DMS79 treated with DMSO at 0.1 percent for 48 hours (cell line): ENCODE measurements at places on chromosomes 2 and 18.
A peak's percentile ranks its signal among the peaks of the same experiment; 100 is the strongest.

- DNase-seq, result peak; percentile 74
Measured at GRCh38 chr18:12420821-12421421, 13.2 kb downstream of the PRELID3A start.

- DNase-seq, result peak; percentile 44
Measured at GRCh38 chr2:229431327-229431954, 160.4 kb upstream of the PID1 start.

GRCh38 chr2:128454980-128455720 is 136.5 kb upstream of the HS6ST1 start:
- no peak for DNase-seq

DNA sequence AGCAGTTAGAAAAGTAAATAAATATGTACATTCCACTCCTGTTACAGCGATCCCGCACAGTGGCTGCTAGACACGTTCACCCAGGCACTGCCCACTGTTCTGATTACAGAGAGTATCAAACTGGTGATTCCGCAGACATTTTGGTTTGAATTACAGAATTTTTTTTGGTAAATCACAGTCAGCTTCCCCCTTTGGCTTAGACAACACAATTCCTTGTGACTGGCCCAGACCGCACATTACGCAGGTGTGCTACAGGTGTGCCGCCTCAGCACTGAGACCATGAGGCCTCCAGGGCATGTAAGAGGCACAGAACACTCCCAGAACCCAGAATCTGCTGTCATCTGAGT is 112.3 kb downstream of the PXDN start:
- peak; percentile 52 for DNase-seq

DNA sequence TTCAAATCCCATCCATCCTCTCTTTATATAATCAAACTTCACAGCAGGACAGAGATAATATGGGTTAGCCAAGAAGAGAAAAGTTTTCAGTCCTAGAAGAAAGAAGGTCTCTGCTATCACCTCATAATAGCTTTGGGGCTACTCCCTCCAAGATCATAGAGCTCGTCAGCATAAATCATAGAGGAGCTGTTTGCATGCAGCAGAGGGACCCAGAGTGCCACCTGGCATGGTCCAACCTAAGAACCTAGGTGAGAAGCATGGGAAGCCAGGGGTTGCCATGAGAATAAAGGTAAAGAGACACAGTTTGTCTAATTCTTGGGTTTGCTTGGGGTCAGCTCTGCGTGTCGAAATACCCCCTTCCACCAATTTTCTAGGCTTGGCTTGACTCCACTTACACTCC is 87.1 kb upstream of the CYP1B1 start:
- no peak for DNase-seq

DNA sequence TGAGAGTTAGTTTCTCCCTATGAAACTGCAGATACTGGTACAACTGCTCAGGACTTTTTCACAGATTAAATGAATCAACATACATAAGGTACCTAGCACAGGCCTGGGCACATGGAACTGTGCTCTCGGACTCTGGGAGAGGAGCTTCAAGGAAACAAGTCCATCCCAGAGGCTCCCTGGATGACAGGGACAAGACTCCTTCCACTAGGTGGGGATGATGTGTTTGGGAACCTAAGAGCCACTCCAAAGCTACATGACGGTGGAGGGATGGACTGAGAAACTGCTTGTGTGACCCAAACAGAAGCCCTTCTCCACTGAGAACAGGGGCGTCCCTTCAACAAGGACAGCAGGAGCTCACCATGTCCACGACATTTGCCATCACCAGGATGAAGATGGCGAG is 37.1 kb downstream of the CENPO start:
- DNase-seq, result no peak

GRCh38 chr18:2891526-2892431 is 45.0 kb downstream of the EMILIN2 start:
- DNase-seq, result no peak

DNA sequence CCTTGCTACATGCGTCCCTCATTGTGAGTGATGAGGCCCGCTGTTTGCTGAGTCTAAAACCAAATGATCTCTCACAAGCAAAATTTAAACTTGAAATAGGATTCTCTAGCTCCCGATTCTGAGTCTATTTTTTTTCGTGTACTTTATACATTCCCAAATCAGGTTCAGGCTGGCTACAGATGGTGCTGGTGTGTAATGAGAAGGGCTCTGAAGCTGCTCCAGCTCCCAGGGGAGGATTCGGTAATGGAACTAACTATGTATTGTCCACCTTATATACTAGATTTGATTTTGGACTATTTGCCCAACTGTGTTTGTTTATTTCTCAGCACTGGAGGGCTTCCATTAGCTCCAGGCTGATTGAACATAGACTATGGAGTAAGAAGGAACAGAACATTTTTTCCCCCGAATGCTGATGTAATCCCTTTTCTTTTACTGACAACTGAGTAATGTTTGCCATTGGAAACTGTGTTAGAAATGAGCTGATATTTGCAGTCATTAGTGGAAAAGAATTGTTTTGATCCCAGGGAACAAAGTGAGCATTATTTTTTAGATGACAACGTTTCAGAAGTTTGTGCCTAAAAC is 274.0 kb upstream of the FIGN start:
- DNase-seq, result peak; percentile 16

- DNase-seq, result no peak
Measured at GRCh38 chr18:47815486-47816270, 114.8 kb downstream of the SMAD2 start.

- DNase-seq, result no peak
Measured at GRCh38 chr2:12170121-12170520, 423.7 kb downstream of the LPIN1 start.

DNA sequence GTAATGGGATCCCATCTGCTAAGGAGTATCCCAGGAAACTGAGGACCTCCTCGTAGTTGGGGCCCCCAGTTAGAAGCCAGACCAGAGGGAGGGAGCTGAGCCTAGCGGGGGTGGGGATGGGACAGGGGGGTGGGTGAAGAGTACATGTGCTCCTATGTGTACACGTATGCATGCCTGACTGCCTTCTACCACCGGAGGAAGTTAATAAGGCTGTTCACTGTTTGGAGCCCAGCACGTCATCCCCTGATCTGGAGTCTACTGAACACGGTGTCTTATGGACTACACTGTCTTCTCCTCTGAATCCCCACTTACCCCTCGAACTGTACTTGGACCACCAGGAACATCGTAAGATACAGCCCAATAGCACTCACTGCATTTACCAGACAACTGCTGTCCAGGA is 68.5 kb downstream of the SFXN5 start:
- no peak for DNase-seq

GRCh38 chr18:66209656-66210055 is 394.2 kb downstream of the CDH19 start:
- DNase-seq, result no peak

DNA sequence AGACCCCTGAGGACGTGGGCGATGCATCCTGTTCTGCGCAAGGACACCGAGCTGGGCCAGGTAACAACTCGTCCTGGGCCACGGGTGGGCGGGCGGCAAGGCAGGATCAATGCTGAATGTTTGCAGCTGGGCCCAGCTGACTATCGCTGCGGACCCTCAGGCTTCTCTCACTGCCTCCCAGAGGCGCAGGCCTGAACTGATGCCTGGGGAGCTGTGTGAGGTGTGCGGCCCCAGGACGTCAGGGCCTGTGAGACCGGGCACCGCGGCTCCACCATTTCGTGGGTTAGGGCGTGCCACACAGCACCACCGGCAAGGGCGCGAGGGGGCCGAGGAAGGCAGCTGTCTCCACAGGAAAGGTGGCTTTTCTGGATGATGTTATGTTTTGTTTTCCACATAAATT is 307.4 kb downstream of the NDUFA10 start:
- DNase-seq, result no peak

DNA sequence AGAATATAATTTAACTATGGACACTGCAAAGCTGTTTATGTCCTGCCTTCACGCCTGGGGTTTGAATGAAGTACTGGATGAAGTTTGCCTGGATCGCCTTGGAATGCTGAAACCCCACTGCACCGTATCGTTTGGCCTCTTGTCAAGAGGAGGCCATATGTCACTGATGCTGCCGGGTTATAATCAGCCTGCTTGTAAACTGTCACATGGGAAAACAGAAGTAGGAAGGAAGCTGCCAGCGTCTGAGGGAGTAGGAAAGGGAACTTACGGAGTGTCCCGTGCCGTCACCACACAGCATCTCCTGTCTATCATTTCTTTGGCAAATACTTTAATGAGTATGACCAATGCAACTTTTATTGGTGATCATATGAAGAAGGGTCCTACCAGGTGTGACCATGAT is 105.8 kb downstream of the WDR7 start:
- no peak for DNase-seq

DNA sequence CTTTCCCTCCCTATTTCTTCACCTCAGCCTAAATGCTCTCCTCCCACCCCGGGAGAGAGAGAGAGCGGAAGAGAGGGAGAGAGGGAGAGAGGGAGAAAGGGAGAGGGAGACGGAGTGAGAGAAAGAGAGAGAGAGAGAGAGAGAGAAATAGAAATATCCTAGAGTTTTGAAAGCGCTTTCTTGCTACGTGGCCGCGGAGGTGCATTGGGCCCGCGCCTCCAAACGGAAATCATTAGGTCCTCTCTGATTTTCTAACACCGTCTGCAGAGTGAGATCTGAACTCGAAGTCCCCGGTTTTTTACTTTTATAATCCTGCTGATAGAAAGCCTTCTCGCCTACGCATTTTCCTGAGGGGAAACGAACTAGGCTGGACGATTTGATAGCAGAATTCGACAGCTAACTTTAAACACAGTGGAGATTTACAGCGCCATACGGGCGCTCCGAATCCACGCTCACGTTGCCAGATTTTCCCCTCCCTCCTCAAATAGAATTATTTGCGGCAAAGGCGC is 903 bp upstream of the EVX2 start:
- no peak for DNase-seq

- peak; percentile 33 for DNase-seq
Measured at GRCh38 chr18:23585007-23585871, 1.1 kb downstream of the NPC1 start.

GRCh38 chr2:109433486-109433885 is 180.3 kb downstream of the SEPTIN10 start:
- DNase-seq, result no peak

GRCh38 chr2:63790906-63791305 is 50.8 kb upstream of the UGP2 start:
- no peak for DNase-seq

DNA sequence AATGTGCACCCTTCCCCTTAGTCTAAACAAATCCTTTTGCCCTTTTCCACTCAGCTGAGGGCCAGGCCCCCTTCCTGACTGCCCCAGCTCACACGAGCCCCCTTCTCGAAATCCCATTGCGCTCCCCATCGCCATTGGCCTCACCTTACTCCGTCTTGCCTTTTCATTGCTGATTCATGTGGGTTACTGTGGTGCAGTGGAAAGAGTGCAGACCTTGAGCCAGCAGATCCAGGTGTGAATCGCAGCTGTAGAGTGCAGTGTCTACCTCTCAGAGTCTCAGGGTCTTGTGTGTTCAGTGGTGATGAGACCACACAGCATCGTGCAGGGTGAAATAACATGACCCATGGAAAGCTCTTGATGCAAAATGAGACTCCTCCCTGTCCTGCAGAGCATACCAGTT is 132.4 kb upstream of the APCDD1 start:
- no peak for DNase-seq

DNA sequence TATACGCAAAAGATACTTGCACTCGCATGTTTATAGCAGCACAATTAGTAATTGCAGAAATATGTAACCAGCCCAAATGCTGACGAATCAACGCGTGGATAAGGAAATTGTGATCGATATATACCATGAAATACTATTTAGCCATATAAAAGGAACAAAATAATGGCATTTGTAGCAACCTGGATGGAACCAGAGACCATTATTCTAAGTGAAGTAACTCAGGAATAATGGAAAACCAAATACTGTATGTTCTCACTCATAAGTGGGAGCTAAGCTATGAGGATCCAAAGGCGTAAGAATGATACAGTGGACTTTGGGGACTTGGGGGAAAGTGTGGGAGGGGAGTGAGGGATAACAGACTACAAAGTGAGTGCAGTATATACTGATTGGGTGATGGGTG is 1008.0 kb upstream of the CRIM1 start:
- no peak for DNase-seq

DNA sequence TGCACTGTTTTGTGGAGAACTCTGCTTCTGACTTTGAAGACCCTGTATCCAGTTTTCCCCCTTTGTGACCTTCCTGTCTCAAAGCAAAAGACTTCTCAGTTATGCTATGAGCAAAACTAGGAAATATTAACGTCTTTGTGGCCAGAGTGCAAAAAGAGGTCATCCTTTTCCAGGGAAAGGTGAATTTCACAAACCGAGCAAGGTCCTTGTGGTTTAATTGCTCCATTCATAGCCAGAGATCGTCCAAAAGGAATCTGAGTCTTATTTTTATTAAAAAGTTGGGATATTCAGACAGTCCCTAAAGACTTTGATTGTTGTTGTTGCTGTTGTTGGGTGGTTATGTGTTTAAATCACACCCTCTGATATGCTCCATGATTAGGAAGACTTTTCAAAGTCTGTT is 77.4 kb downstream of the NAB1 start:
- DNase-seq, result no peak

DNA sequence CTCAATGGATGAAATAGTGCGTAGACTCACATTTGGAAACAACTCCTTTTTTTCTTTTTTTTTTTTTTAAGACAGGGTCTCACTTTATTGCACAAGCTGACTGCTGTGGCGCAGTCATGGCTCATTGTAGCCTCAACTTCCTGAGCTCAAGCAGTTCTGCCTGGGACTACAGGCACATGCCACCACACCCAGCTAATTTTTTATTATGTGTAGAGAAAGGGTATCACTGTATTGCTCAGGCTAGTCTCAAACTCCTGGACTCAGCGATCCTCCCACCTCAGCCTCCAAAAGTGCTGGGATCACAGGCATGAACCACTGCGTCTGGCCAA is 17.4 kb downstream of the HAT1 start:
- no peak for DNase-seq

DNA sequence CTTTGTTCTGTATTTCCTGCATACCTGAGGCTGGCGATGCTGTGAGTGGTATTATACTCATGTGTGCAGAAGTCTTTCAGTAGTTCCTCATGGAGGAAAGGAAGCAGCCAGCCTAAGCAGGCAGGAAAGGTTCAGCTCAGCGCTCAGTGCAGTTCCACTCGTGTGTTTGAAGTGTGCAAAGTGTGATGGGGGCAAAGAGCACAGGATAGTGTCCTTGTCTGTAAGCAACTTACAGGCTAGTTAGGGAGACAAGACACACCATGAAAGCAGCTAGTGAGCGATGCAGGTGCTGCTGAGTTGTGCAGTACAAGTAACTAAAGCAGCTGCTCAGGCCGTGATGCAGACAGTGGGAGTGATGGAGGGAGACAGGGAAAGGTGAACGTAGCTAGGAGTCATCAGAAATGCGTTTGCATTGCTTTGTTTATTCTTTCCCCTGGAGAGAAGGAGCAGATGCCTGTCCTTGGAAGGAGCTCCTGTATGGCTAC is 146.2 kb downstream of the LDLRAD4 start:
- DNase-seq, result no peak

- DNase-seq, result no peak
Measured at GRCh38 chr2:101188683-101189405, 37.7 kb upstream of the TBC1D8 start.
